ENCODE measurements at places on chromosomes 3 and 15.

DNA sequence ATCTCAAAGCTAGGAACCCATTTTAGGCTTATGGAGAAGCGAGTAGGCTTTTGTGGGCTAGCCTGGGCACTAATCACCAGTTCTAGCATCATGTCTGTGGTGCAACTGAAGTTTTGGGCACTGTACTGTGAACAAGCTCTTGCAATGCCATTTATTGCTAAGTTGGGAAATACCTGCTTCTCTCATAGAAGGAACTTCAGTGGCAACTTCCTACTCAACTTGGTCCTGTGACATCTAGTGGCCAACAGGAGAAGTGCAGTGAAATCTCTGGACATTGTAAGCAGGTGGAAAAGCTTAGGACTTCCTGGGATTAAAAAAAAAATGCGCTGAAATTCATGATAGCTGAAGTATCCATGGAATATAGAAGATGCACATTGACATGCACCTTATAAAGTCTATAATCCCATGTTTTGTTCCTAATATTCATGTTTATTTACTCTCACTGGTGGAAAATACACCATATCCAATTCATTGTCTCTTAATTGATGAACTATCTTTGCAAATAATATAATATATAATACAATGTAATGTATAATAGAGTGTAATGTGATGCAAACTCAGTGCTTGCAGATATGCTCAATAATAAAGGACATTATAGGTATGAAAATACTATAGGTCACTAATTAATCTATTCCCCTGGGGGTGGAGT, 6.5 kb upstream of the ALDH1A3 start:
- DNase-seq, result peak; percentile 76

- no peak for DNase-seq
Measured at GRCh38 chr15:82944056-82944455, 8.5 kb downstream of the HOMER2 start.

DNA sequence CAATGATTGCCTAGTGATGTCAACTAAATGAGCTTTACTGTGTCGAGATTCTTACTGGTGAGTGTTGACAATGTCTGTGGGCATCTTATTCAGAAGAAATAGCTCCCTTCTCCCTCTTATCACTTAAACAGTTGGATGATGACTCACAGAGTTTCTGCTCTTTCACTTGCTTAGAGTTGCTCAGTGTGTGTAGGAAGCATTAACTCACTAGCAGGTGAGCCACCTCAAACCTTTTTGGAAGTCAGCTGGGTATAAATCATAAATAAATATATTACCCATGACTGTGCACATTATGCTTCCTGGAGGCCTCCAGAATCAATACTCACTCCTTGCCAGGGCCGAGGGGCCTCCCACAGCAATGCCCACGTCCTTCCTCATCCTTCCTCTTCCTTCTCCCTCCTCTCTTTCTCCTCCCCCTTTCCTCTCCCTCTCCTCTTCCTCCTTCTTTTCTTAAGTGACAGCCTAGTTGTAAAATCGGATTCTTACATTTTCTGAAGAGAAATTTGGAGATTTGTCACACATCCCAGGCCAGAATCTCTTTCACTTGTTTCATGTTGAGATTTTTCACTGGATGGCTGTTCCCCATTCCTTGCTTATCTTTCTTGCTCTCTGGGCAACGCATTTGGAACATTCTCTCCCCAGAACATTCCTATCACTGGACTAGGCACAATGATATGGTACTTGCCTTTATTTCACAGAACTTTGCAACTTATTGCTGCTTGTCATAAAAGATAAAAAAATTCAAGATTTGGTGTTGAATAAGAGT, 17.5 kb downstream of the SHC4 start:
- DNase-seq, result peak; percentile 35

GRCh38 chr15:83287541-83288027, 3.1 kb upstream of the BNC1 start:
- DNase-seq, result peak; percentile 83

DNA sequence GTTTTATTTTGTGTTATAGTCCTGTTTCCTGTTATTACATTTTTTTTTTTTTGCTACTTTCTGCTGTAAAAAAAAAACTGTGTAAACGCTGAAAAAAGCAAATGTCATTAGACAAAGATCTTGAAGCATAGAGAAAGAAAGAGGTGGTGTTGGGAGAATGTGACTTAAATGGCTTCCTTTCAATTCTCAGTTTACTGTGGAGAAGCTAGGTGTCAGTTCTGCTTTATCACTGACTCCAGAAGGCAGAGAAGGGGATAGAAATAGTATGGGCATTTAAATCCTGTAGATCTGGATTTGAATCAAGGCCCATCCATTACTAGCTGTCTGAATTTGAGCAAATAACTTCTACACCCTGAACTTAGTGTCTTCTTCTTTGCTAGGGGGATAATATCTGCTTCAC, 23.0 kb downstream of the PPM1L start:
- DNase-seq, result no peak

GRCh38 chr15:65332391-65333147, 28.1 kb downstream of the RNU5B-1 start:
- DNase-seq, result no peak

GRCh38 chr15:70432924-70433495, 330.3 kb downstream of the UACA start:
- DNase-seq, result no peak

- DNase-seq, result peak; percentile 70
Measured at GRCh38 chr15:44726568-44727484, 9.5 kb upstream of the TRIM69 start.

DNA sequence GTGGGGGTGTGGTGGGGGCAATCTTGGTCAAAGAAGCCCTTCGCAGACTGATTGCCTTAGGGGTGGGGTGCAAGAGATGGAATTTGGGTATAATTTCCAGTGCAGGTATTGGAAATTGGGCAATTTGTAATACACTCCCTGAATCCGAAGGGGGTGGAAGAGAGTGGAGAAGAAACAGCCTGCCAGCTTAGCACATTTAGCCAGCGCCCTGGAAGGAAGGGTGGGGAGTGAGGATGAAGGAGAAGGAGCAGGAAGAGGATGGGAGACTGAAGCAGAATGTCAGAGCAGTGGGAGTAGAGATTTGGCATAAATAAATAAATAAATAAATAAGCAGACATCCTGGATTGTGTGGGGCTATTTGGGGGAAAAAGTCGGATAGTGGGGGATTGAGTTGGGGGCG, 1.6 kb downstream of the GAP43 start:
- DNase-seq, result no peak

Data from urothelium cell line (cell line).